ENCODE measurements at places on chromosomes 16 and 17. TPM values are rescaled to one million over a fixed set of nuclear protein-coding genes. Genes with fewer than 3 reads are reported as not detected.

- H3K4me1 ChIP-seq, result peaks cover 4% of the 10 kb centered on the region
- H3K27me3 ChIP-seq, result no peaks in the 10 kb centered on the region
- no peaks in the 10 kb centered on the region for H3K36me3 ChIP-seq
- no peak overlapping the region for H3K27ac ChIP-seq
- DNase-seq, result peak; percentile 11
Observed at GRCh38 chr17:14813649-14814370, 451.3 kb downstream of the PMP22 start.

DNA sequence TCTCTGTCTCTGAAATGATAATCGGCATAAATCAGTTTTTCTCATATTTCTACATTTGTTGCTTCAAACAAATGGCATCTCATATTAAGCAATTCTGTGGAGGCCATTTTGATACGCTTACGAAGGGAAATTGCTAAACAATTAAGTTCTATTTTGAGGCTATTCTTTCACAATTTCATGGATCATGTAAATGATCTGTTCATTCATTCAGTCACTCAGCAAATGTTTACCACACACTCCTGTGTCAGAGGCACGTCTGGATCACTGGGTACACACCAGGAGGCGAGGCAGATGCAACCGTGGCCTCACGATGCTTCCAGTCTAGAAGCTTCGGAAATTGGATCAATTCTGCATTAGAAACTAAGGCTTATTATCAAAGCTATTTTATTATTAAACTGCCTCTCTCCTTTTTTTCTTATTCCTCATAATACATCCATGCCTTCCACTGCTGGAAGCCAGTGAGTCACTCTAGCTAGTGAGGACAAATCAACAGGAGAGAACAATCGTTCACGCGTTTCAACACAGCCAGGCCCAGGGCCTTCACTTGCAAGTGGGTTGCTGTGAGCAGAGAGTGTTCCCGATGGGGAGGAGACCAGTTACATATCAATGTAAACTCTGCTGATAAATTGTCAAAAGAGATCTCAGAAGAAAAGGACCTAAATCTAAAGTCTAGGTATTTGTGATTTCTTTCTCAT lies 11.3 kb upstream of the SLC39A11 start:
- no peak overlapping the region for H3K4me3 ChIP-seq
- H3K27ac ChIP-seq, result no peak overlapping the region
- H3K27me3 ChIP-seq, result no peaks in the 10 kb centered on the region
- H3K36me3 ChIP-seq, result no peaks in the 10 kb centered on the region
- DNase-seq, result no peak
- H3K4me1 ChIP-seq, result no peaks in the 10 kb centered on the region

- no peak overlapping the region for H3K27ac ChIP-seq
- H3K27me3 ChIP-seq, result no peaks in the 10 kb centered on the region
- H3K4me1 ChIP-seq, result no peaks in the 10 kb centered on the region
- no peak overlapping the region for H3K4me3 ChIP-seq
Observed at GRCh38 chr17:77210946-77211541, 70.3 kb downstream of the SEC14L1 start.

DNA sequence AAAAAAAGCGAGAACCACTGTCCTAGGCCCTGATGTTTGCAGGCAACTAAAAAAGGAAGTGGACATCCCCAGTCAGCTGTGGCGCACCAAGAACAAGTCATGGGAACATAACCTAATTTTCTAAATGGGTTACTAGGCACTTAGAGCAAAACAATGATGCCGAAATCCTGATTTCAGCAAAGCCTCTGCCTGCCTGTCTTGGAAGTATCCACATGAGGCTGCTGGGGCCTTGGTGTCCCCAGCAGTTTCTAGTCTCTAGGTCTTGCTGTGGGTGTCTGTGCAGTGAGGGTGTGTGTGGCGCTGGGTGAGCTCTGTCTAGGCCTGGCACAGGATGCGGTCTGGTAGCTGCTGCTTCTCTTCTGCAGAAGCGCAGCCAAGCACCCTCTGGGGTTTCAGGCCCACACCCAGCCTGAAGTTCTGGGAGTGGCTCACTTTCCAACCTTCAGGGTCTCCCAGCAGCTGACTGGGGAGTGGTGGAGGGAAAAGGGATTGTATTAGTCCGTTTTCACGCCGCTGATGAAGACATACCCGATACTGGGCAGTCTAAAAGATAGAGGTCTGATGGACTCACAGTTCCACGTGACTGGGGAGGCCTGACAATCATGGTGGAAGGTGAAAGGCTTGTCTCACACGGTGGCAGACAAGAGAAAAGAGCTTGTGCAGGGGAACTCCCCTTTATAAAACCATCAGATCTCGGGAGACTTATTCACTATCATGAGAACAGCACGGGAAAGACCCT lies 21.1 kb downstream of the STH start:
- peaks cover 4% of the 10 kb centered on the region for H3K36me3 ChIP-seq
- DNase-seq, result peak; percentile 65

Gene CACNA1H
- total RNA-seq, result 5.7 TPM

DNA sequence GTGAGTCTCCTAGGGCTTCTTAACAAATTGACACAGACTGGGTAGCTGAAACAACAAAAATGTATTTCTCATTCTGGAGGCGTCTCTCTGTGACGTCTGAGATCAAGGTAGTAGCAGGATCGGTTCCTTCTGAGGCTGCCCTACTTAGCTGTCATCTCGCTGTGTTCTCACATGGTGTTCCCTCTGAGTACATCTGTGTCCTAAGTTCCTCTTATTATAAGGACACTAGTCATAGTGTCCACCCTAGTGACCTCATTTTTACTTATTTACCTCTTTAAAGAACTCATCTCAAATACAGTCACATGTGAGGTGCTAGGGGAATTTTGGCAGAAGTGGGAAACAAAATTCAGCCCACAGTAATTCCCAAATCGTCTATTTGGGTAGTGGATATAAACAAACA lies 529.1 kb downstream of the NPIPA7 start:
- H3K27ac ChIP-seq, result no peak overlapping the region
- no peaks in the 10 kb centered on the region for H3K4me1 ChIP-seq
- no peaks in the 10 kb centered on the region for H3K36me3 ChIP-seq
- no peak for DNase-seq

GRCh38 chr17:8629371-8630226 lies 926 bp downstream of the MYH10 start:
- no peaks in the 10 kb centered on the region for H3K36me3 ChIP-seq
- peak; percentile 1 for DNase-seq
- peaks cover 8% of the 10 kb centered on the region for H3K27me3 ChIP-seq

DNA sequence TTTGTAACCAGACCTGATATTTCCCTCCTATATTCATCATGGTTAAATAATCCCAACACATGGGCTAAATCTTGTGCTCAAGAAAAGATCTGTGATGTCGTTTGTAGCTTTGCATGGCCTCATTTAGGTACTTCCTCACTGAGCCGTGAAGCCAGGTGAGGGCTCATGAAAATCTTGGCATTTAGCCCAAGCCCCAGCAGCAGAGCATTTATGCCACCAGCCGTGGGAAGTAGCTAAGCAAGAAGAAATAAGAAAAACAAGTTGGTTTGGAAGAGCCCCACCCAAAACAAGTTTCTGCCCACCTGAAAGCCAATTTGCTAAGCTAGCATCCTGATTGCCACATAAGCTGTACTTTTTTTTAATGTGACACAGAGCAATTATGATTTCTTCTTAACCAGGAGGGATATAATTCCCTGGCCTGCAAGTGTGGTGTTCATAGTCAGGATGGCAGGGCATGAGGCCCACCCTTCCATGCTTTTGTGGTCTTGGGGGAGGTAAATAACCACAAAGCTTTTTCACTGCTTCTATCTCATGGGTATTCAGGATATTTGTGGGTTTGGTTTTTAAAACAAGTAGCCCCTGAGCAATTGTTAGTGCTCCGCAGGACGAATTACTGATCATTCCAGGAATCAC lies 10.5 kb downstream of the TMIGD1 start:
- H3K27ac ChIP-seq, result peak overlapping the region; percentile 51
- no peaks in the 10 kb centered on the region for H3K27me3 ChIP-seq
- peak; percentile 22 for DNase-seq
- peaks cover 35% of the 10 kb centered on the region for H3K4me1 ChIP-seq
- H3K4me3 ChIP-seq, result no peak overlapping the region
- H3K36me3 ChIP-seq, result no peaks in the 10 kb centered on the region

Gene AATK
- 0.25 TPM for total RNA-seq

- no peaks in the 10 kb centered on the region for H3K36me3 ChIP-seq
- no peaks in the 10 kb centered on the region for H3K27me3 ChIP-seq
- H3K27ac ChIP-seq, result no peak overlapping the region
- no peak for DNase-seq
- H3K4me3 ChIP-seq, result no peak overlapping the region
Observed at GRCh38 chr17:36127199-36127893, 23.7 kb downstream of the CCL4 start.

GRCh38 chr17:75817571-75817970 lies 26.6 kb downstream of the UNC13D start:
- peaks cover 16% of the 10 kb centered on the region for H3K4me1 ChIP-seq
- H3K4me3 ChIP-seq, result no peak overlapping the region
- peaks cover 79% of the 10 kb centered on the region for H3K36me3 ChIP-seq
- no peak for DNase-seq
- no peaks in the 10 kb centered on the region for H3K27me3 ChIP-seq

GRCh38 chr16:46857368-46857945 lies 26.5 kb upstream of the C16orf87 start:
- no peaks in the 10 kb centered on the region for H3K4me1 ChIP-seq
- H3K27ac ChIP-seq, result no peak overlapping the region
- DNase-seq, result no peak
- no peaks in the 10 kb centered on the region for H3K27me3 ChIP-seq
- H3K36me3 ChIP-seq, result no peaks in the 10 kb centered on the region

Gene PDIA2
- not detected for total RNA-seq

Gene CDRT15
- not detected for total RNA-seq

GRCh38 chr16:88596483-88596882 lies 26.3 kb downstream of the ZC3H18 start:
- no peak overlapping the region for H3K27ac ChIP-seq
- peaks cover 49% of the 10 kb centered on the region for H3K36me3 ChIP-seq
- DNase-seq, result no peak
- no peaks in the 10 kb centered on the region for H3K27me3 ChIP-seq
- H3K4me1 ChIP-seq, result peaks cover 10% of the 10 kb centered on the region
- no peak overlapping the region for H3K4me3 ChIP-seq

Gene CDH16
- total RNA-seq, result not detected

Gene ZFPM1
- total RNA-seq, result 24.2 TPM

Gene LITAFD
- not detected for total RNA-seq

DNA sequence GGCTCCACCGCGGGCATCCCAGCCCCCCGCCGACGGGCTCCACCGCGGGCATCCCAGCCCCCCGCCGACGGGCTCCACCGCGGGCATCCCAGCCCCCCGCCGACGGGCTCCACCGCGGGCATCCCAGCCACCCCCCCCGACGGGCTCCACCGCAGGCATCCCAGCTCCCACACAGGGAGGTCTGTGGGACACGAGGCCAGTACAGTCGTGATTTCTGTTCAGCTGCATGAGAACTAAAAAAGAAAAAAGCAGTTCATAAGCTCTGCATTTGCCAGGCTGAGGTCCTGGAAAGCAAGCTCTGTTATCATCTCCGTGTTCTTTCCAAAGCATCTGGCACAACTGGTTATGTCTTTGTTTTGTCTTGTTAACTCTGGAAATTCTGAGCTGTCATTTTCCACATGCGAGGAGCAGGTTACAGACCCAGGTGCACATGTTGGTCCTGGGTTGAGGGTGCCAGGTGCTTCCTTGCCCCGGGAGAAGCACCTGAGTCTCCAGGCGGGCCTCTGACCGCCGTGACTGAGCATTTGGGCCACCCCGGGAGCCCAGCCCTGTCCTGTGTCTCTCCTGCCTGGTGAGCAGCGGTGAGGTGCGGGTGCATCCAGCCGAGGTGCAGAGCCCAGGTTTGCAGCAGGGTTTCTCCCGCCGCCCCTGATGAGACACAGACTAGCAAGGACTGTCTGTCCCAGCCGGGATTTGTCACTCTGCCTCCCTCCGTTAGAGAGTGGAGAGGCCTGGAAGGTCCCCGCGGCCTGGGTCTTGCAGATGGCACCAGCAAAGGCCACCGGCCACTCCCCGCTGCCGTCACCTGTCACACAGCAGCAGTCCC lies 9.9 kb upstream of the WFIKKN1 start:
- no peak overlapping the region for H3K4me3 ChIP-seq
- H3K4me1 ChIP-seq, result no peaks in the 10 kb centered on the region
- H3K27ac ChIP-seq, result no peak overlapping the region
- H3K27me3 ChIP-seq, result no peaks in the 10 kb centered on the region

Gene OR2C1
- total RNA-seq, result not detected

DNA sequence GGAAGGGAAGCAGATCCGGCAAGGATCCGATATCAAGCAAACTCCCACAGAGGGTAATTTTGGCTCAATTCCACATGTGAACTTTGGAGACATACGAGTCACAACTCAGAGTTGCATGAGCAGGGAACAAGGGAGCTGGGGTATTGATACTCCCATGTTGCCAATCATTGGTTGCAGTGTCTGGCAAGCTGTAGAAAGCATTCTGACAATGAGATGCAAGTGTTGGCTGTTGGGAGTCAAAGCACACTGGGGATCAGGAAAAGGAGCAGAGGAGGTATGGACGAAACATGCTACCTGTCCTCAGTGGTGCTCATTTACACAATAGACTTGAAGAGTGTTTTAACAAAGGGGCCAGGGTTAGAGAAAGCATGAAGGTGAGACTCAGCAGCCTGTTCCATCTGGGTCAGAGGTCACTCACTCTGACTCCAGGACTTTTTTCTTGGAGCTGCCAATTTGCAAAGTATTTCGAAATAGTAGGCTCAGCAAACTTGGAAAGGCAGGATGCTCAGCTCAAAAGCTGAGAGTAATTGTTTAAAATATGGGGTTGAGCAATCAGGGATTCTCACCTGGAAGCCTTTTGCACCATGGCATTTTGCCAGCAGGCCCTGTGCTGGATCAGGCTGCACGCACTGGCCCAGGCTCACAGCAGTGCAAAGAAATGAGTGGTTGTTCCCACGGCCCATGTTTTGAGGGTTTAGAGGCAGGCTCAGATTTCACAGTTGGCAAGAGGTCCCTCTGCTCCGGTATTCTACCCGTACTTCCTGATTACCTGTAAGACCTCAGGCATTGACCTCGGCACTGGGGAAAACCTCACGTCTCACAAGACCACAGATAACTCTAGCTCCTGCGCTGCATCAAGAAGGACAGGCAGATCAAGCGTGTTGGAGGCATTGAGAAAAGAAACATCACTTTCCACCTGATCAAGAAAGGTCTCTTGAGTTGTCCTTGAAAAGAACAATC lies 17.6 kb upstream of the NKD1 start:
- no peak overlapping the region for H3K4me3 ChIP-seq
- no peak overlapping the region for H3K27ac ChIP-seq
- H3K4me1 ChIP-seq, result no peaks in the 10 kb centered on the region
- no peaks in the 10 kb centered on the region for H3K36me3 ChIP-seq

DNA sequence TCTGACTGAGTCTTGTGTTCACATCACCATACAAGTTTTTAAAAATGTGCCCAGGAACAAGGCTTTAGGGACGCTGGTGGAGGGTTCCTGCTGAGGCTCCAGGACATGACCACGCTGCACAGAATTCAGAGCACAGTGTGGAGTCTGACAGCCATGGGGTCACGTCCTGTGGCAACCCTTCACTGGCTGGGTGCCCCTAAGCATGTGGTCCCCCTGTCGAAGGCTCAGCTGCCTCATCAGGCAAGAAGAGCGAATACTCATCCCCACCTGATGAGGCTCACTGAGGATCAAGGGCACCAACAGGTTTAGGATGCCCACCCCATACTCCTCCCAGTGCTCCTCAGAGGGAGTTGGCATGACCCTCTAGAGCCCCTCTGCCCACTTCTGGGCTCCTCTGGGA lies 5.9 kb downstream of the PNMT start:
- peaks cover 52% of the 10 kb centered on the region for H3K4me1 ChIP-seq
- peaks cover 10% of the 10 kb centered on the region for H3K27me3 ChIP-seq
- no peak for DNase-seq
- no peaks in the 10 kb centered on the region for H3K36me3 ChIP-seq

- H3K27ac ChIP-seq, result peak overlapping the region; percentile 98
- H3K4me1 ChIP-seq, result peaks cover 48% of the 10 kb centered on the region
- no peak for DNase-seq
- H3K4me3 ChIP-seq, result peak overlapping the region; percentile 40
Observed at GRCh38 chr16:31460582-31461002, 1.3 kb downstream of the ARMC5 start.

All from CD4-positive, alpha-beta T cell (primary cell).